ENCODE measurements at places on chromosomes 16 and 17.

- no peak for DNase-seq
These were observed 17.0 kb upstream of the TMC5 start for GRCh38 chr16:19400711-19401110.

- DNase-seq: no peak
These were observed 49.7 kb downstream of the SMG6 start for GRCh38 chr17:2253768-2254406.

GRCh38 chr16:22073350-22073749, 19.0 kb upstream of the VWA3A start:
- no peak for DNase-seq

GRCh38 chr17:42566215-42566882, 551 bp upstream of the MLX start:
- no peak for DNase-seq

DNA sequence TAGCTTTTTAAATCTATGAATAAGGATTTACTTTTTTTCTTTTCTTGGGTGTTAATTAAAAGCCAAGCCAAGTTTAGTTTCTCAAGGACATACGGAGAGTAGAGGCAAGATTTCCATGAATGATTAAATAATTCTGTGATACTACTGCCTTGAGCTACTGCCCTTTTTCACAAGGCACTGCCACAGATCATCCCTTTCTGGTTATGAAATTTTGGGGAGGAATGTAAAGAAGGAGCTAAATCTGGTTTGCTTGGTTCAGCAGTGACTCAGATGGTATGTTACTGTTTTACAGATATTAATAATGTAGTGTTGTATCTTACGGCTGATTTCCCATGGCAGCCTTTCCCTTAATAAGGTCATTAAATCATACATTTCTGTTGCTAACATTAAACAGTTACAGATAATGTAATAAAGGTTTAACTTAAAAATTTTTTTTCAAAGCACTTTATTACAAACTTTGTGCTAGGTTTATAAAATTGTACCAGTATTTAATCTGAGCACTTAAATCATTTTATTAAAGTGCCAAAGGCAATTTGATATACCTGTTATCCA, 2.6 kb downstream of the WSB1 start:
- DNase-seq: no peak

DNA sequence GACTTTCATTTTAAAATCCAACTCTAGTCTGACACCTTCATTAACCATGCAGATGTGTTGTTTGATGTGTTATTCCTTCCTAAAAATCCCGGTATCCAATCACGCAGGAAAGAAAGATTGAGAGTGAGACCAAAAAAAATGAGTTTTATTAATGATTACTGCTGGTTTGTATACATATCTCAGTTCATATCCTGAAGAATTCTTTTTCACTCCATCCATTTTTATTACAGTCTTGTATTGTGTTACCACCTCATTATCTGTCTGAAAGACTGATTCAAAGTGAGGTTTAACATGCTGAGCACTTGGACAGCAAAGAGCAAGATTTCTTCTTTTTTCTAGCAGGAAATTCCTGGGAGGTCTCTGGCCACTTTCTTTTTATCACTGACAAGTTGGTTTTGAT, 268.3 kb downstream of the CDH11 start:
- DNase-seq: no peak

GRCh38 chr17:80347948-80348351, 67.0 kb upstream of the ENDOV start:
- no peak for DNase-seq

GRCh38 chr16:5447734-5448133, 350.1 kb upstream of the EEF2KMT start:
- DNase-seq: no peak

- DNase-seq: no peak
These were observed 119.7 kb downstream of the GSG1L start for GRCh38 chr16:27943766-27944165.

DNA sequence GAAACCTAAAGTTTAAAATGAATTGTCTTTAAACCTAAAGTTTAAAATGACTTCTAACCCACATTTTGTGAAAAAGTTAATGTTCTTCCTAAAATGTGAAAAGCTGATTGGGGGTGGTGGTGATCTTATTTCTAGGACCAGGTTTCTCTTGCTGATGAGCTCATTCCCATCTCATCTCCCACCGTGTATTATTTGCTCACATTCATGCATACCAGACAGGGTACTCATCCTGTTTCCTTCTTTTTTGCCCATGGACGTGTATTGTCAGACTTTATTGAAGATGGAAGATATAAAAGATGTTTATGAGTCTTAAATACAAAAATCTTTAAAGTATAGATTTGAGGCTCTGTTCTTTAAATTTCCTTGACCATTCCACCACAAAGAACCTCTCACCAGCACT, 70.1 kb upstream of the MPHOSPH6 start:
- DNase-seq: no peak

DNA sequence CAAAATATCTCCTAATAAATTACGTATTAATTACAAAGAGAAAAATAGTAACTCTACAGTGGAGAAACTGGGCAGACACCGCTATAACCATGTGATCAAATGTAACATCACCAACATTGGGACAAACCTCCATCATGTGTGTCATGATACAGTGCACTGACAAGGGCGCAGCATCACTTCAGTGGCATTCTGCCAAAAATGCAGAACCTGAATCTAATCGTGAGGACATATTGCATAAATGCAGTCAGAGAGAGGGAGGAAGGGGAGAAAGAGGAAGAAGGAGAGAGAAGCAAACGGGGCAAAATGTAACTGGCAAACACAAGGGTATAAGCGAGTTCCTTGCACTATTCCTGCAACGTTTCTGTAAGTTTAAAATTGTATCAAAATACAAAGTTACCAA, 74.2 kb upstream of the MARCHF10 start:
- no peak for DNase-seq

GRCh38 chr16:986411-986810, 4.8 kb downstream of the SOX8 start:
- no peak for DNase-seq

- no peak for DNase-seq
These were observed 49.2 kb downstream of the NOS2 start for GRCh38 chr17:27751166-27751565.

- DNase-seq: no peak
These were observed 27.1 kb upstream of the ANKFN1 start for GRCh38 chr17:56125830-56126819.

Measured in stimulated activated CD4-positive, alpha-beta T cell treated with anti-CD3 and anti-CD28 coated beads, Interleukin-15, amount 100 ng/mL, for 1 hour (primary cell).